ENCODE measurements at places on chromosomes 12 and 14.

DNA sequence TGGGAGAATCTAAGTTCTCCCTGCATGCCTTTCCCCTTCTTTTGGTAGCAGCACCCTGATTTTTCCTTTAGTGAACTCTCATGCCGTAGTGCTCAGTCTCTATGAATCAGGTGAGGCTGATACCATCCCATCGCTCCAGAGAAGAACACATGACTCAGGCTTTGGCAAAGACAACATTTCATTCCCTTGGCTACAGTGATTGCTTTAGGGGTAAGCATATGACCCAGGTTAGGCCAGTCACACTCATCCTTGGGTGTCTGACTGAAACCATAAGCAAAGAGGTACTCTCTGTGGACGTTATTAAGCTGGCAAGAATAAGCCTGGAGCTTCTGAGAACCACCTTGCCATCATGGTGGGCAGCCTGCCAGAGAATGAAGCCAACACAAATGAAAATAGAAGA, 141.8 kb downstream of the MYRFL start:
- no peak for DNase-seq

- no peak for DNase-seq
Observed at GRCh38 chr14:72563676-72564075, 330.2 kb downstream of the DPF3 start.

- no peak for DNase-seq
Observed at GRCh38 chr12:22399464-22400180, 65.1 kb upstream of the ST8SIA1 start.

- no peak for DNase-seq
Observed at GRCh38 chr12:132719141-132719953, 8.7 kb downstream of the PGAM5 start.

DNA sequence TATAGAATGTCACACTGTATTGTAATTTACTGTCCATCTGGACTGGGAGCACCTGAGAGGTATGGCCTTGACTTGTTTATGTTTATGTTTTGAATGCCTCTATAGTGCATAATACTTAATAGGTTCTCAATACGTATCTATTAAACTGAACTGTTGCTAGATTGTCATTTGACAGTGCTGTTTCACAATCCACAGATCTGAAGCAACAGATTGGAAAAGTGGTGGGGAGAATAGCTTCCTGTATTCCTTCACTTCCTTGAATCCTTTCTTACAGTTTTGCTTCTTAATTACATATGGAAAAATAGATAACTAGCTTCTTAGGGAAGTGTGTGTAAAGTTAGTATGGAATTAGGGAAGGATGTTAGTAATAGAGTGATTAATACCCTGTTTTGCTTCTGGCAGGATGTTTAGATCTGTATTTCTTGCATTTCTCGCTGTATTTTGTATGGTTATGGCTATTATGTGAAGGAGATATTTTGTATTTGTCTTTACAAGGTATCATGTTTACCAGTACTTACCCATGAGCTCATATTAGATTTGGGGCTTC, 4.5 kb downstream of the CNOT2 start:
- DNase-seq, result no peak

DNA sequence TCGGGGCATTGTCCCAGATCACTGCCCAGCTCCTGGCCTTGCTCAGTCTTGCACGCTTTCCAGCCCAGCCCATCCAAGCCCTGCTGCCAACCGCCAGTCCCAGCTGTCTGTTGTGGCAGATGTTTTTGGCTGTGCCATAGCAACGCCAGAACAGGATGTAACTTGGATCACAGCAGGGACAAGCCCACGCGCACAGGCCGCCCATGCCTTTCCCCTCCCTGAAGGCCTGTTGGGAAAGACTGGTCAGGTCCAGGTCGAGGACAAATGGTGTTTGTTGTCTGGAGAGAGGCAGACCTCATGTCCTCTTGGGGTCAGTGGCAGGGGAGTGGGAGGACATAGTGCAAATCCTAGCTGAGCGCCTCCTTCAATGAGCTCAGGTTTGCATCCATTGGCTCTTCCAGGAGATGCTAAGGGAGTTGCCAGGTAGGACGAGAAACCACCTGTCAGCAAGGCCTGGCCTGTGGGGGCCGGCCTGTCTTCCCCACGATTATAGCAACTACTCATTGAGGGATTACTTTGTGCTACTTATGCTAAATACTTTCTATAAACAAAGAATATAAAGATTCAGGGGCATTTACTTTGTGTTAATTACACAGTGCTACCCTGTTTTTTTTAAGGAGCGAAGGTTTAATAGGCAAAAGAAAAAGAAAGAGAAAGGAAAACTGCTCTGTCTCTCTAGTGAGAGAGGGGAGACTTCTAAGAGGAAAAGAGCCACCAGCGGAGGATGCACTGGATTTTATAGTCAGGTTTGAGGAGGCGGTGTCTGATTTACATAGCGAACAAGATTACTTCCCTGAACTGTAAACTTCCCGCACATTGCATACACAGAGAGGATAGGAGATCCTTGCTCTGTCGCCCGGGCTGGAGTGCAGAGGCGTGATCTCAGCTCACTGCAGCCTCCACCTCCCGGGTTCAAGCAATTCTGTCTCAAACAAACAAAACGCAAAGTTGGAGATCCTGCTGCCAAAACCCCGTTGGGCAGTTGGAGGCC, 42.8 kb upstream of the CORO1C start:
- peak; percentile 91 for DNase-seq

DNA sequence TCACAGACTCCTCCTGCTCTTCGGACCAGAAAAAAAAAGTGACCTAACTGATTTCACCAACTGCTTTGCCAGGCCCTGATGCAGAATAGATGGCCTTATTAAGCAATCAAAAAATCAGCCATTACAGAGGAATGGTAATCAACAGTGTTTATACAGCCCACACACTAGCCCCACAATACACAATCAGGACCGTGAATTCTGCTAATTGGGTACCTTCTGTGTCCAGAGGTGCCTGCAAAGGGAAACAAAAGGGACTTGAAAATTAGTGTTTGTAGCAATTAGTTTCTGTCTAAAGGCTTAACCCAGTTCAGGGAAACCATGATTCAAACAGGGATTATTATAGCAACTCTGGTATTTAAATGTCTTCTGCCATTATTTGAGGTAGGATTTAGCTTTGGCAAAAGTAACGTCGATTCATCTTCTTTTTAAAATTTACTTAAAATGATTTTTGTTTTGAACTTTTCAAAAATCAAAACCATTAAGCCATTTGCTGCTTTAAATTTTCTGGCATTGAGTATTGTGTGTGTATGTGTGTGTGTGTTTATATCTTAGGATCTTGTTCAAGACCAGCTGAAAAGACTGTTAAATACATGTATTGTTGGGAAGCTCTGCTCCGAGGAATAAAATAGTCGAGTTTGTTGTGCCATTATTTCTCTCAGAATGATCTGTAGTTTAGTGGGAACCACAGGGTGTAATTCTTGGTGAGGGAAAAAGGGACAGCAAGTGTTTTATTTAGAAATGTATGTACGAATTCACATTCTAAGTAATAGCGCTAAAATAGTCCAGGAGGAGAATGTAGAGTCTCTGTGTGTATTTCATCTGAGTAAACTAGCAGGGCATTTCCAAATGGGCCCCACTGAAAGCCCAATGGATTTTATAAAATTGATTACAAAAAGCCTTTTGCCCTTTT, 156.1 kb downstream of the PTCSC3 start:
- no peak for DNase-seq

- no peak for DNase-seq
Observed at GRCh38 chr14:98375566-98375965, 896.4 kb downstream of the BCL11B start.

DNA sequence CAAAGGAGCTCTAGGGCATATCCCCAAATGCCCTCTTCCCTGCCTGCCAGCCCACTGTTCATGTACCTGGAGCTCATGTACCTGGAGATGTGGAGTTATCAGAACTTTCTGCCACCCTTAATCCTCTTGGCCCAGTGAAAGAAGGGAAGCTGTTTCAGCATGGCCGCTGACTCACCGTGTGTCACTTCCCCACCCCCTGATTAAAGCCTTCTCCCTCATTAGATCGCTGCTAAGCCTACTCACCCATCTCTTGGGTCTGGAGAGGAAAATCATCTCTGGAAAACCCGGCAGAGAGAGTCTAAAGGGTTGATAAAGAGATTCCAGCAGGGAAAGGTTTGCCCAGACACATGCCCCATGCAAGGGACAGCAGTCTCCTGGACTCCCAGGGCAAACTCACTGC, 4.5 kb upstream of the LTBP2 start:
- peak; percentile 73 for DNase-seq

DNA sequence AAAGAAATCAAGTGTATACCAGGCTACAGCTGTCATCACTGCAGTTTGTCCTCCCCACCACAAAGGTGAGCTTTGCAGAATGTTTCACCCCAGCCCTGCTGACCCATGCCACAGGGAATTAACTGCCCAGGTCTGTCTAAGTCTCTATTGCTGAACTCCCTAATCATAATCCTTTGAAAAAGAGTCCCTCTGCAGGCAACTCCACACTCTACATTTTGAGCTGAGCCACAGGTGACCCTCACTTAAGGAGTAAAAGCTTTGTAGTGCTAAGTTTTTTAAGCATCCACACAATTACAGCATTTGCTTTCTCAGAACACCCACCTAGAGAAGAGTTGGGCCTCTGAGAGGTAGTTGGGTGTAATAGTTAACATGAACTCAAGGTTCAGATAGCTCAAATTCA, 90.0 kb downstream of the C12orf50 start:
- DNase-seq, result no peak

DNA sequence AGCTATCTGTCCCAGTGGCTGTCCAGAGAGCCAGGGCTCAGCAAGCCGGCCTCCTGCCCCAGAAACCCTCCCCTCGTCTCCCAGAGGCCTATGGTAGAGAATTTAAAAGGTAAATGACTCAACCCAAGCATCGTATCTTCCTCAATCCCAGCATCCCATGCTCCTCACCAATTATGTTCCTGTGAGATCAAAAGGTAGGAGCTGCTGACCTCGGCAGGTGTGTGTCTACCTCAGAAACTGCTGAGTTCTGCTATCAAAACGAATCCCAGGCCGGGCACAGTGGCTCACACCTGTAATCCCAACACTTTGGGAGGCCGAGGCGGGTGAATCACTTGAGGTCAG, 49.3 kb downstream of the FOXN3 start:
- no peak for DNase-seq

- peak; percentile 9 for DNase-seq
Observed at GRCh38 chr12:96719660-96720362, 187.2 kb upstream of the NEDD1 start.

DNA sequence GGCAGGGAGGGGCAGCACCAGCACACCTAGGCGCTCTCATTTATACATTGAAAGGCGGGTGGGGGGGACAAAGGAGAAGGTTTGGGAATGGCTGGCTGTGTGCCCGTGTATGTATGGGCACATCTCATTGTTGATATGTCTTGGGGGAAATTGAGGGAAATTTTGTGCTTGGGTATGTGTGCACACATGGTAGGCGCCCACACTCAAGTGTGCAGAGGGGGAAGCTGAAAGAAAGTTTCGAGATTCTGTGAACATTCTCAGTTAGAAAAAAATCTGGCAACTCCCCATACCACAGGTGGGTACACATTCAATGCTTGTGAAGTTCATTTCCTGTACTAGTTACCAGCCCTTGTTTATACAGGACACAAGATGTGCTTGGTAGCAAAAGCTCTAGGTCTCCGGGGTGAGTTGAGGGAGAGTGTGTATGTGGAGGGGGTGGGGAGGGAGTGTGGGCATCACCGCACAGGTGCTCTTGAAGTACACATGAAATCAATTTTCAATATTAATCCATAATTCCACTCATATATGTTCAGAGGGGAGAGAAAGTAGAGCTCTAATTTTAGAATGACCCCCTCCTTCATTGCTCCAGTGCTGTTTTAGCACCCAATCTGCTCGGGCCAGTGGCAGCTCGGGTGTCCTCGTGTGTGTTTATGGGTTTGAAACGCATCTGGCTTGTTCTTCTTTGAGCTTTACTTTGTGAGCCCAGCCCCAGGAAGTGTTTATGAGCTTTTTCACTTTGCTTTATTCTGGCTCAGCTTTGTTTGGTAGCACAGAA, 286.0 kb downstream of the ZFP36L1 start:
- no peak for DNase-seq

GRCh38 chr12:131218923-131219669, 265.4 kb downstream of the ADGRD1 start:
- DNase-seq, result no peak

- DNase-seq, result peak; percentile 55
Observed at GRCh38 chr12:22312336-22312735, 22.2 kb downstream of the ST8SIA1 start.

DNA sequence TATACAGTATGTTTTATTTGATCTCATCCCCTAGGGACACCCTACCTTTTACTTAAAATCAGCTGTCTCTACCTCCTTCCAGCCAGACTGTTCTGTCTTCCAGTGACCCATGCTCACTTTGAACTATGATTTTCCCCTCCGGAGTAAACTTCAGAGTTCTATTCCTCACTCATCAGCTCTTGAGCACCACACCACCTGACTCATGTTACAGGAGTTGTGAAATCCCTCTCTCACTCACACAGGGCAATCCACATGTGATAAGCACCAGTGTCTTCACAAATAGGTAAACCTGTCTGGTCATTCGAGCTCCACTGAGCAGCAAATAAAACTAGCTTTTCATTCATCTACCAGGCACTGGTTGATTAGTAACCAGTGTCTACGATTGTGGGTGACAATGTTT, 177.3 kb upstream of the BMP4 start:
- no peak for DNase-seq

DNA sequence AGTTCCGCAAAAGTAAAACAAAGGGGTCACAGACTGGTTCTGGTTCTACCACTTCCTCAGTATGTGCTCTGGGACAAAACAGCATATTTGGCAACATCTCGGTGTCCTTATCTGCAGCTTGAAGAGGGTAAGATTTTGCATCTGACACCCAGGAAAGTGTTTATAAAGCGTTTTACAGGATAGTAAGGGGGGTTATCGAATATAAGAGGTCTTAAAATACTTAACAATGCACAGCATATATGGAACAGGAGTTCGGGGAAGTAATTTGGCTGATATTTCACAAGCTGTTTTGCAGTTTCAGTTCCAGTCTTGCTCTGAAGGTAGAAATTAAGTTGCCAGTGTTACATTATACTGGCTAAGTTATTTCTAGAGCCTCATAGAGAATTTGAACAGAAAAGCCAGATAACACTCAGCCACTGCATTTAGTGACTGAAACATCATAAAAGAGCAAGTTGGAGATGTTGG, 904 bp upstream of the MAP4K5 start:
- DNase-seq, result no peak

DNA sequence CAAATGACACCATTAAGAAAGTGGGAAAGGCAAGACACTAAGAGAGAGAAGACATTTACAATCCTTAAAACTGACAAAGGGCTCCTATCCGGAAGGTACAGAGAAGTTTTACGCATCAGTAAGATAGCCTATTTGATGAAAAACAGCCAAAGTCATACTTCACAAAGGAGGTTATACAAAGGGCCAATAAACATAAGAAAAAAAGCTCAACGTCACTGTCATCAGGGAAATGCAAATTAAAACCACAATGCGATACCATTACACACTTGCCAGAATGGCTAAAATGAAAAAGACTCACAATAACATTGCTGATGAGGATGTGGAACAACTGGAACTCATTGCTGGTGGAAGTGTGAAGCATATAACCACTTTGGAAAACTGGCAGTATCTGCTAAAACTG, 168.6 kb upstream of the FAR2 start:
- DNase-seq, result no peak

GRCh38 chr12:11805680-11806079, 156.2 kb downstream of the ETV6 start:
- no peak for DNase-seq
